Amniotic epithelial cell (primary cell): ENCODE measurements at places on chromosomes 2 and 18.

DNA sequence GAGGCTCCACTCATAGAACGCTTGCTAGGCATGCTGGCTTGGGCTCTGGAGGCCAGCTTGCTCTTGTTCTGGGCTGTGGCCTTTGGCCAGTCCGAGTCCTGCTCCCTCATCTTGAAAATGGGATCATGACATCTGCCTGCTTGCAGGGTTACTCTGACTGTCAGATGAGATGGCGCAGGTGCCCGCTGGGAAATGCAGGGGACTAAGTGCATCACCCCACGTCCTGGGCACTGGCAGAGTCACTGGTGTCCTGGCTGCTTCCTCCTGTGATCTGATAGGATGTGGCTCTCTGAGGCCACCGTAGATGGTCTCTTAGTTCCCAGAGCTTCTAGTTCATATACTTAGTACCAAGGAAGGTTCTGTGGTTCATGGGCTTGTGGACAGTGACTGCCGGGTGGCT is 18.5 kb downstream of the LDLRAD4 start:
- no peak for DNase-seq

DNA sequence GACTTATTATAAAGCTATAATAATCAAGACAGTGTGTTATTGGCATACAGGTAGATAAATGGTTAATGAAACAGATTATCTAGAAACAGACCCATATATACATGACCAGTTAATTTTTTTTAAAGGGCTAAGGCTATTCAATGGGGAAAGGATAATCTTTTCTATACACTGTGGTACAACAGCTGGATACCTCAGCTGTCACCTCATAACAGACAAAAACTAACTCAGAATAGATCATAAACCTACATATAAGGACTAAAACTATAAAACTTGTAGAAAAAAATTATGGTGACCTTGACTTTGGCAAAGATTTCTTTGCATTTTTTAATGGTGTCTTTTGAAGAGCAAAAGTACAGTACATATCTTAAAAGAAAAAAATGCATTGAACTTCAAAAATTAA is 30.2 kb downstream of the MAP3K2 start:
- no peak for DNase-seq

DNA sequence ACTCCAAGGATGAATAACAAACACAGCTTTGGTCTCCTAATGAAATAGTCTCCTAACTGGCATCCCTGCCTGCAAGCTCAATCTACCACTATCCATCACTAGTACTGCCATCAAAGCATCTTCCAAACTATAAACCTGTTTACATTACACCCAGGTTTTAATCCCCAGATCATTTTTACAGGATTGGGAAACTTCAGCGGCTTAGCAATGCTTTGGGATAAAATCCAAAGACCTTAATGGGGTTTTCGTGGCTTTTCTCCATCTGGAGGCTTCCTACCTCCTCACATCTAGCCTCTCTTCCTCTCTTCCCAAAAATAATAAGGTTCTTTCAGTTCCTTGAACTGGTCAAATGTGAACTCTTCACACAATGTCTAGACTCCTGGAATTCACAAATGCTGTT is 92.2 kb upstream of the SETBP1 start:
- DNase-seq: peak; percentile 29

GRCh38 chr2:200275295-200276013 is 31.0 kb upstream of the SPATS2L start:
- no peak for DNase-seq

GRCh38 chr18:12417687-12418086 is 10.0 kb downstream of the PRELID3A start:
- no peak for DNase-seq

GRCh38 chr2:95350368-95350767 is 52.1 kb upstream of the FAHD2A start:
- DNase-seq: no peak

DNA sequence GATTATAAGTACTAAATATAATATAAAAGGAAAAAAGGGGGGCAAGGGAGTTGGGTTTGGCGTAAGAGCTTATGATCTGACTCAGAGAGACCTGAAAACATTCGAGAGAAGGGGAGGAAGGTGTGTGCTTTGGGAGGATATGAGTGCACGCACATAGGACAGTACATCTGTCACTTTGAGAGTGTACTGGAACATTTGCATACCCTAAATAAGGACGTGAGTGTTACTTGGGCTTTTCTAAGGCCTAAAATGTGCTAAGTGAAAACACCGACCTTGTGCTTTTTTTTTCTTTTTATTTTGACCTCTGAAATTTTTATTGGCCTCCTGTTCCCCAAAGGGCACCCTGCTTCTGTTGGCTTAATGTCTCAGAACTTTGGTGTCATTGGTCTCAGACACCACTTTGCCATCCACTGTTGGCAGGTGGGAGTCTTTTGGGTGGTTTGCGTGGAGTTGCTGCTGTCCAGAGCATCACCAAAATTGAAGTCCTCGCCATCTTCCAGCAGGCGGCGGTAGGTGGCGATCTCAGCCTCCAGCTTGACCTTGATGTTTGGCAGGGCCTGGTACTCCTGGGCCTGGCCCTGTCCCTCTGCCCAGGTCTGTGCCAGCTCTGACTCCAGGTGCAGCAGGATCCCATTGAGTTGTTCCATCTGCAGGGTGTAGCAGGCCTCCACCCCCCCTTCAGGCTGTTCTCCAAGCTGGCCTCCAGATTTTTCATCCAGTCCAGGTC is 57.7 kb downstream of the CD28 start:
- DNase-seq: no peak

- DNase-seq: no peak
These were observed 87.3 kb downstream of the ACOXL start for GRCh38 chr2:110819711-110820110.

- DNase-seq: no peak
These were observed 31.0 kb downstream of the KIF1A start for GRCh38 chr2:240789051-240789453.

DNA sequence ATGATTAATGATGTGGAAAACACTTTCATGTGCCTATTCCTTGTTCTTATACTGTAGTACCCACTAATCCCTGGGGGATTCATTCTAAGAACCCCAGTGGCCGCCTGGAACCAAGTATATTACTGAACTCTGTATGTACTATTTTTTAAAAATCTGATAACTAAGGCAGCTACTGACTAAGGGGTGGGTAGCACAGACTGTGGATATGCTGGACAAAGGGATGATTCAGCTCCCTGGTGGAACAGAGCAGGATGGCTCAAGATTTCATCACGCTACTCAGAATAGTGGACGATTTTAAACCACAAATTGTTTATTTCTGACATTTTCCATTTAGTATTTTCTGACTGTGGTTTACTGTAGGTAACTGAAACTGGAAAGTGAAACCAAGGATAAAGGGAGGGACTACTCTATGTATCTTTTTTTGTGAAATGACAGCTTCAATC is 41.8 kb upstream of the CDC42EP3 start:
- DNase-seq: peak; percentile 99

DNA sequence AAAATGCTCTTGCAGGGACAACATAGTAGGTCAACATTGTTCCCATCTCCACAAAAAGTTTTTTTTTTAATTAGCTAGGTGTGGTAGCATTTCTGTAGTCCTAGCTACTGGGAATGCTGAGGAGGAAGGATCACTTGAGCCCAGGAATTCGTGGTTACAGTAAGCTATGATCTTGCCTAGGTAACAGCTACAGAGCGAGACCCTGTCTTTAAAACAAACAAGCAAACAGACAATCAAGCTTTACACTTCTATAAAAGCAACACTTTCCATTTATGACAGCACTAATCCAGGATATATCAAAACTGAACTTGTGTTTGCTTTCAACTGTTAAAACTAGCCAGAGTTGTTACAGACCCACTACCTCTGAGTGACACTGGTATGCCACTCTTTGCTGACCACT is 12.0 kb downstream of the UGT1A3 start:
- no peak for DNase-seq

GRCh38 chr2:42342061-42342794 is 18.8 kb downstream of the COX7A2L start:
- peak; percentile 73 for DNase-seq

DNA sequence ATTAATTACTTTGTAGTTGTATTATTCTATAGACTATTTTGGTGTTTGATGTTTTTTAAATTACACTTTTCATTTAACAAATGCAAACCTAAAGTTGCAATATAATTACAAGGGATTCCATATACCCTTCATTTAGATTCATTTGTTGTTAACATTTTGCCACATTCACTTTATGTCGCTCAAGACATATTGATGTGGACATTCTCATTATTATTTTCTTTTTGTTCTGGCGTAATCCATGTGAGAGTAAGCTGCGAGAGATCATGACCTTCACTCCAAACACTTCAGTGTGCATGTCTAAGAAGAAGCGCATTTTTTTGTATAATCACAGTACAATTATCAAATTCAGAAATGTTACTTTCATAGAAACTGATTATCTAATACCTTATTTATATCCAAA is 280.6 kb downstream of the CALCRL start:
- DNase-seq: no peak

DNA sequence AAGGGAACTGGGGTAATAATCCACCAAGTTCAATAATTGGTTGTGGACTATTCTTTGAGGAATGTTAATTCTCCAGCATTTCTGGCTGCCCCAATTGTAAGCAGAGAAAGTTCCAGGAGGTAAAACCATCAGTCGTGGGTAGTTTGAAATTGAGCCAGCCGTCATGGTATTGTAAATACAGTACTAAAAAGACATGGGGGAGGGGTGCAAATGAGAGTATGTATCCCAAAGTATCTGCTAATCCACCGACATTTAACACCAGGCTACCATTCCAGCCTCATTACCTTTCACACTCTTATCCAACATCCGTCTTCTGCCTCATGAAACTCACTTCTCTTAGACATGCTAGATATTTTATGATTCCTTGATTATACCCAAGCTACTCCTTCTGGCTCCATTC is 507.9 kb downstream of the ERBB4 start:
- DNase-seq: no peak

- DNase-seq: no peak
These were observed 70.0 kb upstream of the NDUFV2 start for GRCh38 chr18:9032519-9032918.

- DNase-seq: peak; percentile 77
These were observed 47.4 kb downstream of the MGAT5 start for GRCh38 chr2:134301099-134301927.
